ENCODE measurements at places on chromosomes 3 and 15.

DNA sequence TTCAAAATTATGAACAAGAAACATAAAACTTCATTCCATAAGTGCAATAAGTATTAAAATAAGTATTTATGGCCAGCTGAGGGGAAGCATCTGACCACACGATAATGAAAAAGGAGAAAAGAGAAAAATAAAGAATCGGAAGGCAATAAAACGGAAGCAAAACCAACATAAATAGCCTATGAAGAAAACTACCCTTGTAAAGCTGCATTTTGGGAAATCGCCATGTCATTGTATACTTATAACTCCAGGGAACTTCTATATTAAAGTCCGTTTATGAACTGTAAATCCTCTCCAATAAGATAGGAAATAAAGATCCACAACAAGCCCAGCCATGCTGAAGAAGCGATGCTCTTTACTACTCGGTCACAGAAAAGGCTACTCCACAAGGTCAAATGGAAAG lies 47.7 kb downstream of the MORC1 start:
- DNase-seq, result no peak

DNA sequence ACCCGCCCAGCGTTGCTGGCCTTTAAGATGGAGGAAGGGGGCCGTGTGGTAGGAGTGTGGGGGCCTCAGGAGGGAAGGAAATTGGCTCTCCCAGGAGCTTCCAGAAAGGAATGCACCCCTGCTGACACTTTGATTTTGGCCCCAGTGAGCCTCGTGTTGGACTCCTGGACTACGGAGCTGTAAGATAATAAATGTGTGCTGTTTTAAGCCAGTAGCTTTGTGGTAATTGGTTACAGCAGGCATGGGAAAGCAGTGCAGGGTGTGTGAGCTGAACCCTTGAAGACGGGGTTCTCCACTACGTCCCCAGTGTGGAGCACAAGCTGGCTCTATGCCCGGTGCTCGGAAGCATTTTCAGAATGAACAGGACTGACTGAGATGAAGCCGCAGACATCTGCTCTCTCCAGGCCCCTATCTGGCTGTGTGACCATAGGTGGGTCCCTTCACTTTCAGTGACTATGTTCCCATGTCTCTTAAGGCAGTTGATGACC lies 22.9 kb upstream of the CGNL1 start:
- no peak for DNase-seq

GRCh38 chr3:131645638-131646037 lies 142.9 kb upstream of the MRPL3 start:
- no peak for DNase-seq

- DNase-seq, result no peak
These were observed 3.9 kb upstream of the SCG3 start for GRCh38 chr15:51677452-51677851.

GRCh38 chr15:41562784-41563198 lies 3.8 kb downstream of the TYRO3 start:
- DNase-seq, result no peak

GRCh38 chr3:86547692-86548091 lies 443.3 kb downstream of the VGLL3 start:
- no peak for DNase-seq
